ENCODE measurements at places on chromosomes 4 and X.

DNA sequence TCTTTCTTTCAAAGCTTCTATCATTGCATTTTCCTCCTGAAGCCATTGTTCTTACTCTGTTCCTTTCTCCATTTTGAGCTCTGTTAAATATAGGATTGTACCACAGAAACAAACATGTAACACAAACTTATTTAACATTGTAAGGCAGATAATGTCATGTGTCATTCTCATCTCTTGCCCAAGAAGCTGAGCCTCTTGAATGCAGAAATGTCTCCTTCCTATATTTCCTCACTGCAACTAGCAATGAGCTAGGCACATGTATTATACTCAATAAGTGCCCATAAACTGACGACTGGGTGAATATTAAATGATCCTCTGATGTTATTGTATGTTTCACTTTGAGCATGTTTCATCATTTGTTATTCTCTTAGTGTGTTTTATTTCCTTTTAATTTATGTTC is 56.7 kb upstream of the SLC7A11 start:
- no peak for DNase-seq

DNA sequence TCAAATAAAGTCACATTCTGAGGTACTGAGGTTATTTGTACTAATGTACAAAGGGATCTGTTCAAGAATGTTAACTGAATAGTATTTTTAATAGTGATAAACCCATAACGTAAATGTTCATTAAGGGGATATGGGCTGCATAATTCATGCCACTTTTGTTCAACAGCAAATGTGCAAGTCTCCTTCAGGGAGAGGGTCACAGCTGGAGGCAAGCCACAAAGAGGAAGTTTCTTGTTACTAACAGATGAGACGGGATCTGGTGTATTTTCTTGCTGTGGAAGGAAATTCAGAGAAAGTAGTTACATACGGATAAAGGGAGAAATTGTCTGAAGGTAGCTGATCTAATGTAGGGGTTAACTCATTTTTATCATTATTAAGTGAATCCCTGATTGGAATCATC is 10.0 kb downstream of the ZFP42 start:
- no peak for DNase-seq

DNA sequence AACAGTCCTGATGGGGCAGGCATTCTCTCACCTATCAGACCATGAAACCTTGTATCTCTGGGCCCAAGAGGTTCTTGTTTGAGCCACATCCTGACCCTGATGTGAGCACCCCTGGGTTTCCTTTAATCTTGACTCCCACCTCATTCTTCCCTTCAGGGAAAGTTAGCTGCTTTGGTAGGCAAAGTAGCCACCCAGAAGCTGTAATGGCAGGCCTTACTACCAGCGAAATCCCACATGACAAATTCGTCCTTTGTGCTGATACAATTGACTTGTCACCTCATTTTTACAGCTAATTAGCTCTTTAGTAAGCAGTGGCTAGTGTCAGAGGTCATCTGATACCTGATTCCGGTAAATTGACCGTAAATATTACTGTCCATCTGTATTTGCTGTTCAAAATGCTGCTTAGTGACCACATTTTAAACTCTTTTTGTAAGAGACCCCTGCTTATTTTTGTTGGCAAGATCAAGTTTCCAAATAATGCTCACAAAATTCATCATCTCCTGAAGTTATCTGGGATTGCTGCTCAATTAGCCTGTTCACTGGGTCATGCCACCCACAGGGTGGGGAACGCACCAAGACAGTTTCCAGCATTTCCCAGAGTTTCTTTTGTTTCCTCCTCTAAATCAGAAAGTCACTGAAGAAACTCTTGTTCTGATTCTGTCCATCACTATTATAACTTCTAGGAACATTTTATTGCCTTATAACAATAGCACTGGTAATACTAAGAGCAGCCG is 329.7 kb downstream of the GPAT3 start:
- no peak for DNase-seq

DNA sequence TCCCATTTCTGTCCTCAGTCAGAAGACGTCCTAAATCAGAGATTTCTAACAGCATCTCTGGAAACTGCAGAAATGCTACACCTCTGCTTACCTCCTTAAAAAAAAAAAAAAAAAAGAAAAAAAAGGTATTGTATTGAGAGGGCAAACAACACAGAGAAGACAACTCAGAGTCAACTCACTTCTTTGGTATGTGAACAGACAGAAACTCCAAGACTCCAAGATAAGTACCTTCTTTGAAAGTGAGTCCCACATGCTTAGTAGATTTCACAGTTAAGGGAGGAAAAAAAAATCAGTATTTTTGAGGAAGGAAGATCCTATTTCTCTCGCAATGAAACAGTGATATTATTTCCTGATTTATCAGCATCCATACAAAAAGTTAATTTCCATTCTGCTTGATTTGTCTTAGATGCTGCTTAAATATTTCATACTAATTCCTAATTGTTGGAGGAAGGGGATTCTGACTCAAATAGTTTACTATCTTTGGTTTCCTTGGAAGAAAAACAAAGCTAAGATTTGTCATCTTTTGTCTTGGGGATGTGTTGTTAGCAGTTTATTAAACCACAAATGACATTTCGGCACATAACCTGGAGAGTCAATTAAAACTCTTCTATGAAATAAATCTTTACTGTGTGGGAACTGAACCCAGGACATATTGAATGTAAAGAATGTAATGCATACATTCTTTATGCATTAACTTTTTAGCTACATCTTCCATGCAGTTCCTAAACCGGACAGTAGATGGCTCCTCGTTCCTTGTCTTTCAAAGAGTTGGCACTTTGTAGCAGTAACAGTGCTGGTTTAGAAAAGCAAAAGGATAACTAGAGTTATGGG is 4.7 kb downstream of the RASGEF1B start:
- DNase-seq, result no peak

GRCh38 chr4:20684852-20685763 is 15.2 kb upstream of the PACRGL start:
- DNase-seq, result no peak

- DNase-seq, result no peak
These were observed 12.3 kb upstream of the ZNF630 start for GRCh38 chrX:48083706-48084105.

Data from SIG-M5 (cell line).